GM10248 (cell line): ENCODE measurements at places on chromosomes 11 and 22.
A peak's percentile ranks its signal among the peaks of the same experiment; 100 is the strongest.

- no peak for DNase-seq
Measured at GRCh38 chr22:33851821-33852384, 68.4 kb downstream of the LARGE1 start.

- no peak for DNase-seq
Measured at GRCh38 chr11:100805506-100806199, 118.6 kb downstream of the ARHGAP42 start.

DNA sequence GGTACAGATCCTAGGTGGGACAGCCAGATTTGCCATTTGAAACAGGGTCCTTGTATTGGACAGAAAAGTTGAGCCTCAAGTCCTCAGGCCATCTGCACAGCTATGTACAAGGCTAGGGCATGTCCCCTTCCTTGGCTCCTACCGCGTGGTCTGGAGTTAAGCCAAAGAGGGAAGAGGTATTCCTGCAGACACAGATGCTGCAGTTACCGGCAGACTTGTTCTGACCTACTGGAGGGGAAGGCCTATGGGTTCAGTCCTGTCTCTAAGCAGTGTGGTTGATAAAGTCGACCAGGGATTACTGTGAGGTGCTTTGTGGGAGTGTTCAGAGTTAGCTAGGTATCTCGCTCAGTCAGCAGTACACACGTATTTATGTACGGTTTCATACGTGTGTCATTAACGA, 180.6 kb downstream of the ADAMTS15 start:
- DNase-seq: no peak

GRCh38 chr11:130315354-130315970, 745 bp upstream of the ZBTB44 start:
- DNase-seq: peak; percentile 75

- DNase-seq: no peak
Measured at GRCh38 chr11:129225190-129225589, 33.1 kb upstream of the ARHGAP32 start.

- DNase-seq: peak; percentile 53
Measured at GRCh38 chr22:22810018-22810427, 77.6 kb upstream of the IGLL5 start.

- peak; percentile 15 for DNase-seq
Measured at GRCh38 chr11:10498426-10499250, 42.3 kb downstream of the RNF141 start.

GRCh38 chr22:23058481-23059283, 11.6 kb upstream of the GNAZ start:
- no peak for DNase-seq

GRCh38 chr11:82718307-82718706, 15.4 kb downstream of the FAM181B start:
- DNase-seq: peak; percentile 47

DNA sequence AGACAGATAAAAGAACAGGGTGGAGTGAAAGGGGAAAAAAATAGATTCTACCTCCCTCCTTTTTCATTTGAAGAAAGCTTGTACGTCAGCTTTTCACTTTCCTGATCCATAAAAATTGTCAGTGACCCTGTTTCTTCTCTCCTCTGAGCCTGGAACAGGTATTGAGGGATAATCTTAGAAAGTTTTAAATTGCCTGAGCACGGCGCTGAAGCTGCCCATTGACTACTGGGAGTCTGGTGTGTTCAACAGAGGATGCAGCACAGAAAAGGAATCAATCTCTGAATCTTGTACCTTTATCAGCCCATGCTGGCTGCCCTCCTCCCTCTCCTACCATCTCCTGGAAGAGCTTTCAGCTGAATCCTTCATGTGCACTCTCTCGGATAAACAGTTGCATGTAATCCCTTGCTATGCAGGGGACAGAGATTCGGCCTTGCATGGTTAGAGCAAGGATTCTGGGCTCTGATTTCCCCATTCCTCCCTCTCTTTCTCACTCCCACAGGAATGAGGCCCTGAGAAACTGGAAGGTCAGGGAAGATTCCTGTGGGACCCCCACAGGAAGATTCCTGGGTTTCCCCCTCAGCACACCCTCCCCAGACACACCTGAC, 162.4 kb upstream of the SYN3 start:
- no peak for DNase-seq

- DNase-seq: no peak
Measured at GRCh38 chr11:46594374-46594700, 514 bp upstream of the AMBRA1 start.

- DNase-seq: no peak
Measured at GRCh38 chr11:128476049-128476448, 111.3 kb downstream of the ETS1 start.

GRCh38 chr11:1919391-1920127, at the start of gene TNNT3:
Gene TNNT3, plus strand, starts transcription at chr11:1919703. Its CDS starts 3,172 bp downstream, at chr11:1922875.
- no peak for DNase-seq

DNA sequence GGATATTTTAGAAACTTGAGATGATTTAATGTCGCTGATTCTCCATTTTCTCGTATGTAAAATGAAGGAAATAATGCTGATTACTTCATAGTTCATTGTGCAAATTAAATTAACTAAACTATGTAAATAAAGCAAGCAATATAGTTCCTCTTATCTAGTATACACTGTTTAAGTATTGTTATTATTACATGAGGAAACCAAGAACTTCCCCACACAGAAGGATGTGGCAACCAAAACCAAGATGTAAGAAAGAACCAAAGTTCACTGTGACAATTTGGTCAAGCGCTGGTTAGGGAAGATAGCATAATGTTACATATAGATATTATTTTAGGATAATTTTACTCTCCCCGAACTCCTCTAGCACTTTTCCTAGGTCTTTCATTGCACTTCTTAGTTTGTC, 103.2 kb downstream of the XKR3 start:
- DNase-seq: no peak

GRCh38 chr11:14755140-14755539, 111.5 kb downstream of the PDE3B start:
- no peak for DNase-seq

GRCh38 chr11:65110354-65110861, 1.3 kb upstream of the TM7SF2 start:
- DNase-seq: peak; percentile 90

GRCh38 chr11:42631220-42631843, 680.5 kb upstream of the API5 start:
- no peak for DNase-seq

DNA sequence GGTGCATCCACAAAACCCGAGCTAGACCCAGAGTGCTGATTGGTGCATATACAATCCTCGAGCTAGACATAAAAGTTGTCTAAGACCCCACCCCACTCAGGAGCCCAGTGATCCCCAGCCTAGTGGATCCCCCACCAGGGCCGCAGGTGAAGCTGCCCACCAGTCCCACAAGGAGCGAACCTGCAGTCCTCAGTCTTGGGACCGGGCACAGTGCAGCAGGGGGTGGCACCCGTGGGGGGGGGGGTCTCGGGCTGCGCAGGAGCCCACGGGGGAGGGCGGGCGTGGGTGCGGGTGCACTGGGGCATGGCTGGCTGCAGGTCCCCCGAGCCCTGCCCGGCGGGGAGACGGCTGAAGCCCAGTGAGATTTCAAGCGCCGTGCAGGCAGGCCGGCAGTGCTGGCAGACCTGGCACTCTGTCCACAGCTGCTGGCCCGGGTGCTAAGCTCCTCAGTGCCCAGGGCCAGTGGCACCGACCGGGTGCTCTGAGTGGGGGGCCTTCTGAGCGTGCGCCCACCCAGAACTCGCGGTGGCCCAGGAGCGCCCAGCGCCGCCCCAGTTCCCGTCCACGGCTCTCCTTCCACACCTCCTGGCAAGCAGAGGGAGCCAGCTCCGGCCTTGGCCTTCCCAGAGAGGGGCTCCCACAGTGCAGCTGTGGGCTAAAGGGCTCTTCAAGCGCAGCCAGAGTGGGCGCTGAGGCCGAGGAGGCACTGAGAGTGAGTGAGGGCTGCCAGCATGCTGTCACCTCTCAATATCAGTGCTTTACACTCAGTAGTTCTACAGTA, 989.1 kb downstream of the FAM181B start:
- DNase-seq: no peak

- no peak for DNase-seq
Measured at GRCh38 chr11:43802509-43802908, 78.1 kb upstream of the ALKBH3 start.

- DNase-seq: no peak
Measured at GRCh38 chr11:94801866-94802460, 33.8 kb downstream of the AMOTL1 start.

- DNase-seq: no peak
Measured at GRCh38 chr22:39690881-39691605, 120.5 kb downstream of the CACNA1I start.

- DNase-seq: no peak
Measured at GRCh38 chr11:132033051-132033450, 662.6 kb downstream of the NTM start.

GRCh38 chr22:41863472-41863871, 30.6 kb downstream of the SREBF2 start:
- DNase-seq: no peak

GRCh38 chr22:46803031-46803880, 40.8 kb downstream of the TBC1D22A start:
- peak; percentile 86 for DNase-seq

- DNase-seq: no peak
Measured at GRCh38 chr22:50140615-50141014, 29.9 kb upstream of the PANX2 start.

DNA sequence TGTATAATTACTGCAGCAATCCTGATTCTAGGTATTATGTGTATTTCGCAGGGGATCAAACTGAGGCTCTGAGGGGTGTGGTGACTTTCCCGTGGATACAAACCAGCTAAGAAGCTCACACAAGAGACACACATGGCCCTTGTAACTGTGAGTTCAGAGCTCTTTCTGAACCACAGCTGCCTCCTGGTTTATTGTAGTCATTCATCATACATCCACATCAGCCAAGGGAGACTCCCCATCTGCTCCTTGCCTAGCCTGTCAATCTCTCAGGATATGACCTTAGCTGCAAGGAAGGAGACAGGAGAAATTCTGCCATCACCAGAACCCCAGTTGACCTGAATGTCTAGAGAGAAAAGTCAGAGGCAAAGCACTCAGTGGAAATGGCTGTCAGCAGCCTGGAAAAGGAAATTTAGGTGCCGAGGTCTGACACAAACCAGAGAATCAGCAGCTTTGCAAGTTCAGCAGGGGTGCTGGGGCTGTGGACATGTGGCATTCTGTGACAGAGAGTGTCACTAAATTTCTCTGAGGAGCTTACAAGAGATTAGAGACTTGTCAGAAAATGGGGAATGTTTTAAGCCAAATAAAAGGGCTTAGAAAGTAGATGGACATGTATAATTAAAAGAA, 209.5 kb downstream of the AASDHPPT start:
- DNase-seq: no peak

DNA sequence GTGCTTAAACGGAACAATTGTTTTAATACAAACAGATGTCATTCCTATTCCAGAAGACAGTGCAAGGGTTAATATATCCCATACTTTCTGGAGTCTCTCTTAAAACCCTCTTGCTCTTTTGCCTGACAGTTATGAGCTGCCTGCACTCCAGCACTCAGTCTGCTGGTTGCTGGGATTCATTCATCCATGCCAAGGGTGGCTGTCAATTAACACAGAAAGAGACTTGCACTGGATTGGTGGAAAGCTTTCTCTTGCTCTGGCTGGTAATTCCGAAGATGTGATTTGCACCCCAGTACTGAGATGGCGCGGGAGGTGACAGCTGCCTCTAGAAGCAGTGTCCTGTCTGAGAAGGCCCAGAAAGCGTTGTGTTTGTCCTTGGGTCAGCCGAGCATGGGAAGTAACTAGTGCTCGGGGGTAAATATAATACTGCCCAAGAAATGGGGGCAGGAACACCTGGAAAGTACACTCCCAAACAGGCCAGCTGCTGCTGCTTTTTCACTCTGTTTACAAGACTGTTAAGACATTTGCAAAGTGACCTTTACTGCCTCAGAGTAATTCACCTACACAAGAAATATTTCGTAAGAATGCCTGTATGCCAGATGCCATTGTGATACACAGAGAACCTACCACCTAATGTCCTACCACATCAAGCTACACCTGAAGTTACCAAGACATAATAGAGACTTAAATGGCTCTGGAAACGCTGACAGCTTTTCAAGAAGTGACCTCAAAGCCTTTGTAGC, 20.5 kb downstream of the SCUBE2 start:
- DNase-seq: no peak

GRCh38 chr11:12696911-12697581, 22.8 kb downstream of the TEAD1 start:
- DNase-seq: no peak

GRCh38 chr11:67303132-67303834, at the start of gene SSH3:
Gene SSH3, plus strand, starts transcription at chr11:67303530. Its CDS starts 96 bp downstream, at chr11:67303626.
- peak; percentile 54 for DNase-seq

- DNase-seq: no peak
Measured at GRCh38 chr11:40514124-40514523, 945.3 kb downstream of the LRRC4C start.

DNA sequence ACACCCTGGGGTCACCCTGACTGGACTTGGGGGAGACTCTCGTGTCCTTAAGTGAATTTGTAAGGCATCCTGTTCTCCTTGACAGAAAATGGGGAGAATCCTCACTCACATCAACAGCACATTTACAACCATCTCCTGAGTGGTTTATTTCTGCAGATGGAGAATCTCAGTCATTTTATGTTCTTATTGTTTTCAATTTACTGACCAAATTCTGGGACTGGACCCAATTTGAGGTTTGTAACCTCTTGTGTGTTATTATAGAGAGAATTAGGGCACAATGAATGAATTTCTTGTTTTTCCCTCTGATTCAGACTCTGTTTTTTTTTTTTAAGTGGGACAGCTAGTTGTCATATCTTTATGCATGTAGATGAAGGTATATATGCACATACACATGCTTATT, 104.9 kb downstream of the ADAMTS15 start:
- no peak for DNase-seq

DNA sequence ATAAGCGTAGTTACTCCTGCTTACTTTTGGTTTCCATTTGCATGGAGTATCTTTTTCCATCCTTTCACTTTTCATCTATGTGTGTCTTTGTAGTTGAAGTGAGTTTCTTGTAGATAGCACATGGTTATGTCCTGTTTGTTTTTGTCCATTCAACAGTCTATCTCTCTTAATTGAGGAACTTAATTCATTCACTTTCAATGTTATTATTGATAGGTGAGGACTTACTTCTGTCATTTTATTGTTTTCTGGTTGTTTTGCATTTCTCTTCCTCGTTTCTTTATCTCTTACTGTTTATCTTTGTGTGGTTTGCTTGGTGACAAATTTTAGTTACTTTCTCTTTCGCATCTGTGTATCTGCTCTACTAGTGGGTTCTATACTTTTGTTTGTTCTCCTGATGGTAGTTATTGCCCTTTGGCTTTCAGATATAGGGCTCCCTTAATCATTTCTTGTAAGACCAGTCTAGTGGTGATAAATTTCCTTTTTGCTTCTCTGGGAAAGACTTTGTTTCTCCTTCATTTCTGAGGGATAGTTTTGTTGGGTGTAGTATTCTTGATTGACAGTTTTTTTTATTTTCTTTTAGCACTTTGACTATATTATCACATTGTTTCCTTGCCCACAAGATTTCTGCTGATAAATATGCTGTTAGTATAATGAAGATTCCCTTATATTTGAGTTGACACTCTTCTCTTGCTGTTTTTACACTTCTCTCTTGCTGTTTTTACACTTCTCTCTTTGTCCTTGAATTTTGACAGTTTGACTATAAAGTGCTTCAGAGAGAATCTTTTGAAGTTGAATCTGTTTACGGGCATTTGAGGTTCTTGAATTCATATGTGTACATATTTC, 9.0 kb upstream of the RAG1 start:
- DNase-seq: peak; percentile 35
